ENCODE measurements at places on chromosomes 16 and 17.

DNA sequence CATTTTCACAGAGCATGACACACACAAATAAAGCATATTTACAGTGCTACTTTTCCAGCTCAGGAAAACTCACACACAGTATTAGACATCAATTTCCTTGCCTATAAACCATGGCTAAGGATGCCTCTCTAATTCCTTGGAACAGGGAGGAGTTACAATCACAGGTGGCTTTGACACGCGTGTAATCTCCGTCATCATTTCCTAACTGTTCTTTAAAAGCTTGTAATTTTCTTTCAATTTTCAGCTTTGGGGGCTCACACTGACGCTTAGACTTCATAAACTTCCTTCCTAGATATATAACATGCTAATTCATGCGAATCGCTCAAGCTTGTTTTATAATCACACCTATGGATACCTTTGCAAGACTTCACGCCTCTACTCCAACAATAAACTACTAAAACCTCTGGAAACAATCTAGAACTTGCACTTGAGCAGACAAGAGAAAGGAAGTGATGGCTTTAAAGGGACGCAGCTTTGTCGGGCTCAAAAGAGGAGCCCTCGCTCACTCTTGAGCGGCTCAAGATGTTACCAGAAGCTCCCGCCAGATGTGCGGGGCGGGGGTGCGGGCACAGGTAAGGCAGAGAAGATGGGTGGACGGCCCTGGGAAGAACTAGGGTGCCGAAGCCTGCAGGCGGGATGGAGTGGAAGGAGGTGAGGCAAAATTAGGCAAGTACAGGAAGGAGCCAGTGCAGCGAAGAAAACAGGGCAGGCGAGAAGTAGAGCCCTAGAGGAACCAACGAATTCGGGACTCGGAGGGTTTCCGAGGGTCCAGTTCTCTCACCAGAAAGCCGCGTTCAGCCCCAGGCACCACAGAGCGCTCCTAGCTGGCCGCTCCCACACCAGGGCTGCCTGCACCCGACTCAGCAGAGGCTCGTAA lies 631 bp downstream of the RETREG3 start:
- DNase-seq: peak; percentile 29

DNA sequence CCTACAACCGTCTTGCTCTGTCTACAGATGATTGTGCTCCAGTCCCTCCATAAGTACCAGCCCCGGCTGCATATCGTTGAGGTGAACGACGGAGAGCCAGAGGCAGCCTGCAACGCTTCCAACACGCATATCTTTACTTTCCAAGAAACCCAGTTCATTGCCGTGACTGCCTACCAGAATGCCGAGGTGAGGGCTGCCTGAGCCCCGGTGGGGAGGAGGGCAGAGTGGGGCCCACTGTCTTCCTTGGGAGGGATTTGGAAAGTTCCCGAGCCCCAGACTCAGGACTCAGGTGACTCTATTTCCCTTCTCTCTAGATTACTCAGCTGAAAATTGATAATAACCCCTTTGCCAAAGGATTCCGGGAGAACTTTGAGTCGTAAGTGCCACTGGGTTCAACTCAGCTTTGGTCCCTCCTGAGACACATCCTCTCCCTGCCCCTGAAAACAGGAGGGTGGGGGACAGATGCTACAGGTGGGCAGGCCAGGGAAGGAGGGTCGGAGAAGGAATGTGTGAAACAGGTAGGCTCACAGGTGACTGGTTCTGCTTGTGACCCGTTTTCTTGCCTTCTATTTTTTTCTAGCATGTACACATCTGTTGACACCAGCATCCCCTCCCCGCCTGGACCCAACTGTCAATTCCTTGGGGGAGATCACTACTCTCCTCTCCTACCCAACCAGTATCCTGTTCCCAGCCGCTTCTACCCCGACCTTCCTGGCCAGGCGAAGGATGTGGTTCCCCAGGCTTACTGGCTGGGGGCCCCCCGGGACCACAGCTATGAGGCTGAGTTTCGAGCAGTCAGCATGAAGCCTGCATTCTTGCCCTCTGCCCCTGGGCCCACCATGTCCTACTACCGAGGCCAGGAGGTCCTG lies 11.4 kb downstream of the TBX21 start:
- no peak for DNase-seq

GRCh38 chr17:10631048-10631700 lies 25.9 kb downstream of the MYH3 start:
- DNase-seq: peak; percentile 29

DNA sequence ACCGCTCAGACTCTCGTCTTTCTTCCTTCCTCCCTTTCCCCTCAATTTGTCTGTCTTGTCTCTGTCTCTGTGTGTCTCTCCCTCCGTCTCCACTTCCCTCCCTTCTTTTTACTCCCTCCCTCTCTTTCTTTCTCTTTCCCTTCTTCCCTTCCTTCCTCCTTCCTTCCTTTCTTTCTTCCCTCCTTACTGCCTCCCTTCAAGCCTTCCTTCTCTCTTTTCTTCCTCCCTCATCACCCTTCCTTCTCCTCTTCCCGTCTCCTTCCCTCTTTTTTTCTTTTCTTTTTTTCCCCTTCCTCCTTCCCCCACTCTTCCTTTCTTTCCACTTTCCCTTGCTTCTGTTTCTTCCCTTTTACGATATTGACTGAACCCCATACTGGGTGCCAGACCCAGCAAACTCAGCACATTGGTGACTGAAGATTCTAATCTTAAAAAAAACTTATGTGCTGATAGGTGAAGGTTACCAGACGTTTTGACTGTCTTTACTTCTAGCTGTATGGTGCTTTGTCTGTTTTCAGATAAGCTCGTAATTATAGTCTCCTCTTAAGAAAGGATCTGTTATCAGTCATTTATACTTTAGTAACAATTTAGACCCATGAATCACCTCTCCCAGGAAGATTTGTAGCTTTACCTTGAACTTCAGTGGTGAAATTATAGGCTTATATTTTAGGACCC lies 481 bp upstream of the BRD7 start:
- DNase-seq: no peak

- DNase-seq: peak; percentile 73
Observed at GRCh38 chr17:66466840-66467367, 164.5 kb downstream of the PRKCA start.

- DNase-seq: no peak
Observed at GRCh38 chr17:5203178-5203907, 11.7 kb upstream of the ZNF594 start.

- peak; percentile 86 for DNase-seq
Observed at GRCh38 chr17:1227917-1228780, 42.1 kb upstream of the BHLHA9 start.

GRCh38 chr17:18142417-18142816 lies 33.9 kb downstream of the MYO15A start:
- no peak for DNase-seq

DNA sequence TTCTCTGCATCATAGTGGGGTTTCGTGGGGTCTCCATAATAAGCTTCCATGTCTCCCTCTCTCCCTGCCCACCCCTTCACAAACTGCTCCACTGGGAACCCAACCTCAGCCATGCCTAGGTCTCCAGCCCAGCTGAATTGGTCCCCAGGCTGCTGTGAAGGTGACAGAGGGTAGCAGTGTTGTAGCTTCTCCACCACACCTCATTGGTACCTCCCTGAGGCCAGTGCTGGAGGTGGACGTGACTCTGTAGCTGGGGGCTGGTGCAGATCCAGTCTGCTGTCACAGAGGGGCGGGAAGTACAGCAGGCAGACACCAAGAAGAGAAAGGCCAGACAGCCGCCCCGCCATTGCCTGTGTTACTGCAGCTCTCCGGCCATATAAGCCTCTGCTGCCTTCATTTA lies 82.1 kb downstream of the OR1D5 start:
- no peak for DNase-seq

DNA sequence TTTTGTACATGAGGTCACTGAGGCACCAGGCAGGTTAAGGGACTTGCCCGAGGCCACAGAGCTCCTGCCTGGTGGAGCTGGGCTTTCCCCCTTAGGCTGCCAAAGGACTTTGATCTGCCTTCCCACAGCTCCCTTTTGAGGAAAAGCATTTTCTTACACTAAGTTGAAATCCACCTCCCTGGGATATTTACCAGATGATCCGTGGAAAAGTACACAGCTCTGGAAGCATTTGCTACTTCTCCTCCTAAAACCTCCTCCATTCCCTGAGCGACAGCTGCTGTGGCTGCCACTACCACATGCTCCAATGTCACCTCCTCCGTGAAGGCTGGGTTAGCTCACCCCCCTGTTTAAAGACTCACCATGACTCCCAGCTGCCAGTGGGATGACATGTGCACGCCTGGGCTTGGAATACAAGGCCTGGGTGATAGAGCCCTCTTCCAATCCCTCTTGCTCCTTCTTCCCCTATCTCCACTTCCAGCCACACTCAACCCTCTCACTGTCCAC lies 1.2 kb upstream of the MPRIP start:
- DNase-seq: no peak

- no peak for DNase-seq
Observed at GRCh38 chr17:15392326-15392741, 50.9 kb upstream of the TEKT3 start.

GRCh38 chr16:48294724-48295123 lies 47.4 kb upstream of the ABCC11 start:
- DNase-seq: no peak

- no peak for DNase-seq
Observed at GRCh38 chr17:76049239-76049638, 22.1 kb upstream of the EVPL start.

GRCh38 chr16:61871837-61872777 lies 164.1 kb downstream of the CDH8 start:
- DNase-seq: peak; percentile 7

DNA sequence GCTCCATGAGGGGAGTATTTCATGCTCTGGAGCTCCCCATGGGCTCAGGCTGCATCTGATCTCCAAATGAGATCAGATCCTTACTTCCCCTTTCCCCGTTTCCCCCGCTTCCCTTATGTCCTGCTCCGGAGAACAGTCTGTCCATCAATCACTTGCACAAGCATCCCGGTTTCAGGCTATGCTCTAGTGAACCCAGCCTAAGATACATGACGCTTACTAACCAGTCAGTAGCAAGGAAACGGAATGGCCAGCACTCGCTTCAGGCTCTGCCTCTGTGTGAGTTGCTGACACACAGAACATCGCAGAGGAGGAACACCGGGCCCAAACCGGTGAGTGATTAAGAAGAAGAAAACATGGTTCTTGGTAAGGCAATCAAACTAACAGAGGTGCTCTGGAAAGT lies 9.4 kb upstream of the ATP5MC1 start:
- DNase-seq: no peak

DNA sequence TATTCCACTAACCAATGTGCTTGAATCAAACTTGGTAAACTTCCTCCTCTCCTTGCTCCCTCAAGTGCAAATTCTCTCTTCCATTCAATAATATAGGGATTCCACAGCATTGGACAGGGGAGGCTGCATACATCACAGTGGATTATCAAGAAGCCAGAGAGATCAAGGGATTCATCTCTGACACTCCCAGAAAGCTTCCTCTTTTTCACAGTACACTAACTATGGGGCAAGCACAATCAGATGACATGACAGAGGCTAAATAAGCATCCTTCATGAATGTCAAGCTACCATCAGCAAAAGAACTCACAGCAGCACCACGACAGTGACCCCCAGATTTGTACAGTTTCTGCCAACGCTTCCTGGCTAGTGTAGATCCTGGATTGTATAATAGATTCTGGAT lies 178.4 kb upstream of the C17orf78 start:
- no peak for DNase-seq

GRCh38 chr16:75789237-75789636 lies 62.9 kb upstream of the CPHXL start:
- DNase-seq: peak; percentile 67

DNA sequence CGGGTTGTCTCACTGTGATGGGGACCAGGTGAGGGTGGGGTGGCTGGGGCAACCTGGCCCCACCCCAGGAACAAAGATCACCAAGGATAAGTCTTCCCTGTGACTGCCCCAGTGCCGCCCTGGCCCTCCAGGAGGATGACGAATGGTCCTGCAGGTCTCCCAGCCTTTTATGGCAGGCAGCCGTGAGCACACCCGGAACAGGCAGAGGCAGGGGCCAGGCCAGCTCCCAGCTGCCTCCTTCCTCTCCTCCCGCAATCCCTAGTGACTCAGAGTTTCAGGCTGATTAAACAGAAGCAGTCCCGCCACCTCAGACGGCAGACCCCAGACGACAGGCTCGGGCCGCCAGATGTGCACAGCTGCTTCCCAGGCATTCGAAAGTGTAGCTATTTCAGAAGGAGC lies 13.3 kb downstream of the JUP start:
- DNase-seq: peak; percentile 33

DNA sequence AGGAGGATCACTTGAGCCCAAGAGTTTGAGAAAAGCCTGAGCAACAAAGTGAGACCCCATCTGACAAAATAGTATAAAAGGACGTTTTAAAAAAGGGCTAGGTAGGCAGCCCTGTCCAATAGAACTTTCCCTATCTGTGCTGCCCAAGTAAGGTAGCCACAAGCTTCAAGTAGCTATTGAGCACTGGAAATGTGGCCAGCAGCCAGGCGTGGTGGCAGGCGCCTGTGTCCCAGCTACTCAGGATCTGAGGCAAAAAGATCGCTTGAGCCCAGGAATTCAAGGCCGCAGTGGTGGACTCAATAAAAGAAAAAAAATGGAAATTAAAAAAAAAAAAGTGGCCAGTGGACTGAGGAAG lies 1.5 kb upstream of the NQO1 start:
- DNase-seq: no peak

DNA sequence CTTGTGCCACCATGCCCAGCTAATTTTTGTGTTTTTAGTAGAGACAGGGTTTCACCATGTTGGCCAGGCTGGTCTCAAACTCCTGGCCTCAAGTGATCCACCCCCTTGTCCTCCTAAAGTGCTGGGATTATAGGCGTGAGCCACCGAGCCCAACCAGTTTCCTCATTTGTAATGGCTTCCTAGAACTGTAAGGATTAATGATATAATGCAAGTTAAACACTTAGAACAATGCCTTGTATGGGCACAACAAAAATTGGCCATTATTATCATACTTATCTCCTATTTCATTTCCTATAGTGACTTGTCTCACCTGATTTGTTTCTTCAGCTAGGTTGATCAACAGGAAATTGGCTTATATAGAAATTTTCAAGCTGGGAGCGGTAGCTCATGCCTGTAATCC lies 14.1 kb downstream of the TUBD1 start:
- DNase-seq: no peak

DNA sequence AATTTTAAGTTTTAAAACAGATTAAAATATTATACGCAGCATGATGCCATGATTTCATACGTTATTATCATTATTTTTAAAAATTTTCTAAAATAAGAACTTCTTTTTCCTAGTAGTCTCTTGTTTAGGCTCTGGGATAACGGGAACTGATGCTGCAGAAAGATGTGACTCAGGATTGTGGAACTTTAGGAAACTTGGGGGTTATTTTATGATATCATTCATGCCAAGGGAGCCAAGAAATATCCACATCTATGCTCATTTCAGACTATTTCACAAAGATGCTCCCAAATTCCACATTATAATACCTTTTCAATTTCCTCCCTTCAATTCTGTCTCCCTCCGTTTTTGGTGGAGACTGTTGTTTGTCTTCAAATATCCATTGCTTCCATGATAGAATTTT lies 236.4 kb downstream of the HS3ST3A1 start:
- no peak for DNase-seq

GRCh38 chr17:81305051-81305630 lies 10.0 kb upstream of the SLC38A10 start:
- no peak for DNase-seq

DNA sequence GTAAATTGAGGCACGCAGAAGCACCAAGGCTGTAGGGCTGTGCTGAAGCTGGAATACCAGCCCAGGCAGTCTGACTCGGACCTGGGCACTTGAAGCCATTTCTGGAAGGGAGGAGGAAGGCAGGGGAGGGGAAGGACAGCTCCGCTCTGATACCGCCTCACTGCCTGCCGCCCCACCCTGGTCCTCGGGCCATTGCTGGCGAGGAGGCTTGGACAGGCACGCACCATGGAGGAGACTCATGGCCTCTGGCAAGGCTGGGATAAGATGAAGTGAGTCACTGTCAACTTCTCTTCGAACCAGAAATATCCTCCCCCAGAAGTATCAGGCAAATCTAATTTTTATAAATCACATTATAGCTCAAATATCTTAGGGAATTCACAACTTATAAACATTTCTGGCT lies 81.3 kb downstream of the SDK2 start:
- no peak for DNase-seq

Measured in GM12865 (cell line).